ENCODE measurements at places on chromosomes 4 and X.

DNA sequence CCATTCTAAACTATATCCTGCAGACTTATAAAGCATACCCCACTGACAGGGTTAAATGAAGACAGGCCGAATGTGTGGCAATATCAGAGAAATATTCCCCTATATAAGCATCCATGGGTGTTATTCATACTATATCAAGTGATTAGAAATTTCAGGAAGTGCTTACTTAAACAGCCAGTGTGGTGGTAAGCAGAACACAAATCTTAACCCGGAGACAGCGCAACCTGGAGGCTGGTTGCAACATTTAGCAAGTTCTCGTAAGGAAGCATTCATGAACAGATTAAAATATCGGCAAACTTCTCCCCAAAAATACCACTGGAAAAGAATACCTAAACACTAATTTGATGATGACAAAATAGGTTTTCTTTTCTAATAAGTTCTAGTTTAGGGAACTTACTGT is 261.2 kb downstream of the CBLL2 start:
- DNase-seq = no peak

DNA sequence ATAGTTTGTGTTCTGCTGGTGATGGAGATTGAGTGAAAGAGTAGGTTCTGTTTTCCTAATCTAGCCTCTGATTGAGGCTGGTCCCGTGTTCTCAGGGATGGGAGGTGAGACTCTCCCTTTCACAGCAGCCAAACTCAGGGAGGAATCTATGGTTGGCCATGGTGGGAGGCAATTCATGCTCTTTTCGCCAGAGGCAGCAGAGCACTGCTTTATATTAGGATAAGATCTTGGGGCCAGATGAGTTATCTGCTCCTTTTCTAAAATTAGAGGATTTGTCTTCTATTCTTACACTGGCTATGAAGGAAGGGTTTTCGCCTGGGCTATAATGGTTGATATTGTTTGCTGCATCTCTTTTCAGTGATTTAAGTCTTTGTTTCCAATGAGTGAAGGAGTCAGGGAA is 63.9 kb upstream of the NLGN4X start:
- no peak for DNase-seq

DNA sequence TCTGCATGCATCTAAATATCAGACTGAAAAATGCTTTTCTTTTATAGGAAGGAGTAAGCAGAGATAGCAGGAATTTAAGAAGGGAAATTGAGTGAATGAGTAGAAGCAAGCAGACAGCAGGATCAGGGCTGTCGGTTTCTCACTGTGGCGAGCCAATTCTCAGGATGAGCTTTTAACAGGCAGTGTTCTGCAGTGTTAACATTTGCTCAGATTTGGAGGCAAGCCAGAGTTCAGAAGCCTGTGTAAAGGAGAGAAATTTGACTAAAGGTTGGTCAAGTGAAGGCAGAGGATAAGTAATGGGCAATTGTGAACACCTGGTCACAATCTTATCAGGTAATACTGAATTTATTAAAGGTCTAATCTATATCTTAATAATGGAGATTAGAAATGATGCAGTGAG is 133.3 kb upstream of the MAGEB16 start:
- no peak for DNase-seq

DNA sequence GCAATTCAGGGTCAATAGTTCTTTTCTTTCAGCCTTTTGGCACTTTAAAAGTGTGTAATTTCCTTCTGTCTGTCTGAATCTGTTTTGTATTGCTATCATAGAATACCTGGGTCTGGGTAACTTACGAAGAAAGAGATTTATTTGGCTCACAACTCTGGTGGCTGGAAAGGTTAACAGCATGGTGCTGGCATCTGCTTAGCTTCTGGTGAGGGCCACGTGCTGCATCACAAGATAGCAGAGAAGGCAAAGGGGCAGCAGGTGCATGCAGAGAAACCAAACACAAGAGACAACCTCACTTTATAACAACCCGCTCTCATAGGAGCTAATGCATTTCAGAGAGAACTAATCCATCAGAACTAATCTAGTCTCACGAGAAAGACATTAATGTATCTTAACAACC is 18.8 kb downstream of the RGN start:
- no peak for DNase-seq

GRCh38 chr4:66430856-66431255 is 760.6 kb upstream of the EPHA5 start:
- DNase-seq = no peak

- DNase-seq = no peak
Observed at GRCh38 chr4:83153417-83153816, 38.9 kb upstream of the PLAC8 start.

DNA sequence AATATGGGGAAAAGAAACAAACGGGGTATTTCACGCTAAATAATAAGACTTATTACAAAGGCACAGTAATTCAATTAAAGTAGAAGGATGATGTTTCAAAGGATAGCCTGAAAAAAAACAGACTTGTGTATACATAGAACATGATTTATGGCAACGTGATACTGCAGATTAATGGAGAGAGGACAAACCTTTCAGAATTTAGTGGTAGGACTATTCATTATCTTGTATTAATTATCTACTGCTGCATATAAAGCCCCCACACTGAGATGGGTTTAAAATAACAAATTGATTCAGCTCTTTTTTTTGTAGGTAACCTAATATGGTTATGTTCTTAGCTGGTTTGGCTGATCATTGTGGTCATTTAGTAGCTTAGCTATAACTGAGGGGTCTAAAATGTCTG is 1269.0 kb downstream of the FSTL5 start:
- DNase-seq = no peak

All from CD4-positive, alpha-beta T cell treated with Interleukin-10 for 1 hour (primary cell).